Pancreas (tissue), 10 donors: ENCODE measurements at places on chromosomes 4 and X. TPM values are rescaled to one million over a fixed set of nuclear protein-coding genes. Genes with fewer than 3 reads are reported as not detected.

The NUP62CL gene
- total RNA-seq, result 3.9 TPM

The TMEM128 gene
- 7.0 TPM for total RNA-seq

The ZFP42 gene
- not detected for total RNA-seq

The PDHA1 gene
- 84.1 TPM for total RNA-seq

The S100P gene
- not detected for total RNA-seq

The CLDN22 gene
- total RNA-seq, result not detected

GRCh38 chr4:76090241-76090691, 15.8 kb downstream of the ART3 start:
- no peak for DNase-seq
- no peaks in the 10 kb centered on the region for H3K36me3 ChIP-seq
- no peak overlapping the region for H3K4me3 ChIP-seq

- no peaks in the 10 kb centered on the region for H3K4me1 ChIP-seq
- peak; percentile 58 for DNase-seq
- H3K27me3 ChIP-seq, result no peaks in the 10 kb centered on the region
- H3K4me3 ChIP-seq, result no peak overlapping the region
- no peak overlapping the region for H3K27ac ChIP-seq
These were observed 111.9 kb upstream of the TMEM164 start for GRCh38 chrX:109890910-109891502.

- H3K4me3 ChIP-seq, result no peak within 1 kb of the TSS
- H3K27me3 ChIP-seq, result peaks cover 9% of the 10 kb centered on the region
- no peaks in the 10 kb centered on the region for H3K4me1 ChIP-seq
- no peak within 1 kb of the TSS for H3K27ac ChIP-seq
- DNase-seq, result no peak
These were observed at the start of gene DGAT2L6 for GRCh38 chrX:70176938-70177533. DGAT2L6 (plus strand) TSS chrX:70177483; CDS start chrX:70177583, 100 bp downstream.

DNA sequence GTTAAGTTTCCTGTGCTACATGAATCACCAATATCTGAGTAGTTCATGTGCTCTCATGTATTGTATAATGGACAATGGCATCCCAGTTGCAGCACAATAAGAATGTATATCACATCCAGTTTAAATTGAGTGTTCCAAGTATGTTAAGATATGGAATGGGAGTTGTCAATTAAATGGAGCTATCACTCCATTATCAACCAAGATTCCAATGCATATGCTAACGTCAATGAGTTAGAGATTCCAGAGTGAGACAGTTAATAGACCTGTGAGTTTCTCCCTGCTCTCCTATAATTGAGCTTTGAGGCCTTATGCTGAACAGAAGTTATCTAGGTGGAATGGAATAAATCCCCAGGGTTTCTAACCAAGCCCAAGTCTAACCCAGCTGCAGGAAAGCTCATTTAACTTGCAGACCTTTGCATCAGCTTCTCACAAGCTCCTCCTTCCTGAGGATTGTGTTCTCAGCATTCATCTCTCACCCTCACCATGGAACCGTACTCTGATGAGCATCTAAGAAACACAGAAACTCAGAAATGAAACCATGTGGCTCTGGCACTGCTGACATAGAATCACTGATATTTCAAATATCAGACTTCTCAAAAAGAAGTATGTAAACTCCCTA, 84.8 kb downstream of the TIGD2 start:
- peak overlapping the region; percentile 62 for H3K27ac ChIP-seq
- H3K36me3 ChIP-seq, result no peaks in the 10 kb centered on the region
- DNase-seq, result no peak
- no peak overlapping the region for H3K4me3 ChIP-seq

GRCh38 chr4:159105761-159106243, 2.9 kb downstream of the RAPGEF2 start:
- no peaks in the 10 kb centered on the region for H3K36me3 ChIP-seq
- peak; percentile 12 for DNase-seq
- no peak overlapping the region for H3K27ac ChIP-seq
- peak overlapping the region; percentile 98 for H3K4me3 ChIP-seq
- H3K27me3 ChIP-seq, result no peaks in the 10 kb centered on the region

DNA sequence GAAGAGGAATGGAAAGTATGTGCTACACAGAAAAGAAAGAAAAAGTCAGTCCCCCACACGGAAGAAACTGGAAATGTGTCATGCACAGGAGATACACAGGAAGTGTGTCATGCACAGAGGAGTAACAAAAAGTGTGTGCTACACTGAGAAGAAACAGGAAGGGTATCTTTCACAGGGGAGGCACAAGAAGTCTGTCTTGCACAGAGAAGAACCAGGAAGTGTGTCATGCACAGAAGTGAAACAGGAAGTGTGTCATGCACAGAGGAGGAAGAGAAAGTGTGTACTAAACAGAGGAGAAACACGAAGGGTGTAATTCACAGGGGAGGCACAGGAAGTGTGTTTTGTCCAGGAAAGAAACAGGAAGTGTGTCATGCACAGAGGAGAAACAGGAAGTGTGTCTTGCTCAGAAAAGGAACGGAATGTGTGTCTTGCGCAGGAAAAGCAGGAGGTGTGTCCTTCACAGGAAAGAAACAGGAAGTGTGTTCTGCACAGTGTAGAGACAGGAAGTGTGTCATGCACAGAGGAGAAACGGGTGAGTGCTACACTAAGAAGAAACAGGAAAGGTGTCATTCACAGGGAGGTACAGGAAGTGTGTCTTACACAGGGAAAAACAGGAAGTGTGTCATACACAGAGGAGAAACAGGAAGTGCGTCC, 527.2 kb upstream of the PRKX start:
- no peak for DNase-seq
- H3K27ac ChIP-seq, result no peak overlapping the region
- no peaks in the 10 kb centered on the region for H3K36me3 ChIP-seq
- no peaks in the 10 kb centered on the region for H3K4me1 ChIP-seq
- no peaks in the 10 kb centered on the region for H3K27me3 ChIP-seq

DNA sequence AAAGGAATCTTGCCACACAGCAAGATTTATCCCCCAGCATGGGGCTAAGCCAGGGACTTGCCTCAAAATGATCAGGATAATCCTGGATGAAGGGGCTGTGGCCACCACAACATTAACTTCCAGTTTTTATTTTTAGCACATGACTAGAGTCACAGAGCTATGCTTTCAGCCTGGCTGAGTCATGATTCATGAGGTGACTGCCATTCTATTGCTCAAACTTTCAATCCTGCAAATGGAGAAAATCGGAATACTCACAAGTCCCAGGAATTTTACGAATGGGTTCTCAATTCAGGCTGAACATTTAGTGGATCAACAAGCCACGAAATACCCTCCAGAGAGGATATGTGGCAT, 70.7 kb upstream of the HPGD start:
- no peaks in the 10 kb centered on the region for H3K27me3 ChIP-seq
- no peak for DNase-seq
- no peaks in the 10 kb centered on the region for H3K4me1 ChIP-seq
- no peak overlapping the region for H3K4me3 ChIP-seq
- H3K36me3 ChIP-seq, result no peaks in the 10 kb centered on the region
